CD4-positive, CD25-positive, alpha-beta regulatory T cell (primary cell): ENCODE measurements at places on chromosomes 6 and 20.

DNA sequence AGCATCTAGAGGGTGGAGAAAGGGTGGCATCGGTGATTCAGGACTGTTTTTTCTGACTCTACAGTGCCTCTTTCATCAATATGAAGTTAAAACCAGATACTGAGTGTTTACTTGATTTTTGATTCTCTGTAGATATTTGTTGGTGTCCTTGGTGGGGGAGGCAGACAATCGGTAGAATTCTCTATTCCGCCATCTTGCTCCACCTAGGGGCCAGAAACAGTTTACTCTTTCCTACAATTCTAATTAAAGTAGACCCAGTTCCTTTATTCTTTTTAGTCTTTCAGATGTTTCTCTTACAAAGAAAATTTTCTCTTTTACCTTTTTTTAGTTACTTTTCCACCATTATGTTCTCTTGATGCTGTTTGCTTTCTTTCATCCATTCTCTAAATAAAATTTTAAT, 162.1 kb upstream of the RAB32 start:
- DNase-seq = no peak

- DNase-seq = no peak
Measured at GRCh38 chr6:116730513-116730912, 35.0 kb downstream of the FAM162B start.

GRCh38 chr6:44004625-44005506, 122.4 kb downstream of the MRPL14 start:
- DNase-seq = peak; percentile 13

GRCh38 chr6:147691446-147691845, 183.0 kb downstream of the SAMD5 start:
- no peak for DNase-seq

DNA sequence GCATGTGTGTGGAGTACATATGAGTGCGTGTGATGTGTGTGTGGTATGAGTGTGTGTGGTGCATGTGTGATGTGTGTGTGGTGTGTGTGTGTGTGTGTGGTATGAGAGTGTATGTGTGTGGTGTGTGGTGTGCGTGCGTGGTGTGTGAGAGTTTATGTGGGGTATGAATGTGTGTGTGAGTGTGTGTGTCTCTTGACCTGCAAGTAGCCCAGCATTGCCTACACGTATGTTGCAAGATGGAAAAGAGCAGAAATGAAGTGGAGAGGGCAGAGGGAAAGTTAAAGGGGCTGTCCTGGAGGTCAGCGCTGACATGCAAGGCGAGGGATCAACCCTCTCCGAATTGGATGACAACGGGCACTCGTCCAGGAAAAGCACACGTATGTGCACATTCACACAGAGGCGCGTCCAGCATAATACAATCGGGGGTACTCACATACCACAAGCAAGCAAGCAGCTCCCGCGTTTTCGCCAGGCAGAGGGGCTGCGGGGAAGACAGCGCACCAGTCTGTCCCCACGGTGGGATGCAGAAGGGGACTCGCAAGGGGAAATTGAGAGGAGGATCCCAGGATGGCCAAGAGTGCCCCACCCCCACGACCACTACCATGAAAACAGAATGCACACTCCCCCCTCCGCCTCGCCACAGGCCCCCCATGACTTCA, 174.5 kb upstream of the AFDN start:
- DNase-seq = no peak

DNA sequence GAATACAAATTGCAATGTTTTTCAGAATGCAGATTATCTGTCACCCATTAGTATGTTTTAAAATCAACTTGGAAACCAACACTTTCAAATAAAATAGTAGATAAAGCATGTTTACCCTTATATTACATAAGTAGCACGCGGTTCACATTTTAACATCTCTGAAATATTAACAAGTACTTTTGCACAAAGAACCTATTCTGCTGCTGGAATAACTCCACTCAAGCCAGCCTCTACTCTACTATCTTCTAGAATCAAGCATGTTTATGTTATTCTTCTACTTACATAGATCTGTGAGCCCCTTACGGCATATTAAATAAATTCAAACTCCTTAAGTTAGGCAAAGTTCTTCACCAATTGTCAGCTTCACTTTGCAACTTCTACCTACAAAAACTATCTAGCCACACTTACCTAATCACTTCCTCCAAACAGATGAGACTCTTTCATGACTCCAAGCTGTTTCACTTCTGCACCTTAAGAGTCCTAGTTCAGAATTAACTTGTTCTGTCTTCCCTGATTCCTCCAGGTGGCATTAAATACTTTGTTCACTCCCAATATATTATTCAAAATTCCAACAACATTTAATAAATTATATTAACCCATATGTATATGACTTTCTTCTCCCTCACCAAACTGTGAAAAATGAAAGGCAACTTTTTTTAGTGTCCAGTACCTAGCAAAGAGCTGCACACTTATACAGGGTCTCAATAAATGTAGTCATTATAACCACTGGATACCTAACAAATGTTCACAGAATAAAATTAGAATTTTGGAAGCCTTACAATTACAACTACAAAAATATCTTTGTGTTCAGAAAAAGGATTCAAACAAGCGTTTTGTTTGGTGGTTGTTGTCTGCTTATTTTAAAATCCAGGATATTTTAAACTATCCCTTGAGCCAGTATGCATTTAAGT, 12.1 kb downstream of the CEP85L start:
- no peak for DNase-seq

DNA sequence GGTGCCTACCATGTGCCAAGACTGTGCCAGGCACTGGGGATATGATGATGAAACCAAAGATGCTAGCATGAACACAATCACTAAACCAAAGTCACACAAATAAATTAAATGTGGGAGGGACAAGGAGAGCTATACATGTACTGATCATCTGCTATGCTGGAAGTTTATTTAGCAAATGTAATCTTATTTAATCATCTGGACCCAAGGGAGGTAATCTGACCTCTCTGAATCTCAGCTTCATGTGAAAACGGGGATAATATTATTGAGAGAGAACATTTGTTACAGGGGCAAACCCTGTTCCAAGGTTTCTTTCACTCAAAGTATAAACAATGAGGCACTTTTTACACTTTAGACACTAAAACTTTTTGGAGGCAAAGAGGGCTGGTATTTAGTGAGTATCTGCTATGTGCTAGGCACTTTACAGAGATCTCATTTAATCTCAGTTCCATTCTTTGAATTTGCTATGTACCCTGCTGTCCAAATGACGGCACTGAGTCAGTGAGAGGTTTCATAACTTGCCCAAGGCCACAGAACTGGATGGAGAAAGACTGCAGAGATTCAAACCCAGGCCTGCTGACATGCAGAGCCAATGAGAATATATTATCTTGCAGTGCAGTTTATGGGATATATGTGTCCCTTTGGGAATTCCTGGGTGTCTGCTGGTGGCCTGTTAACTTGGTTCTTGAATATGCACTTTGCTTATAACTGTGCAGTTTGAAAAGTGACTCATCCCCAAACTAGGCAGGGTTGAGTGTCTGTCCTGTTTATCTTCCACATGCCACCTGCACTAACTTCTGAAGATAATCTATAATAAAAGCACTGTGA, 3.3 kb upstream of the ASXL1 start:
- DNase-seq = no peak

GRCh38 chr6:168352096-168352495, 32.5 kb upstream of the DACT2 start:
- no peak for DNase-seq

GRCh38 chr6:44463728-44464450, 76.4 kb downstream of the CDC5L start:
- DNase-seq = no peak

- no peak for DNase-seq
Measured at GRCh38 chr20:10949930-10950783, 276.4 kb upstream of the JAG1 start.

GRCh38 chr6:158086504-158087223, 81.4 kb downstream of the SERAC1 start:
- no peak for DNase-seq

- no peak for DNase-seq
Measured at GRCh38 chr20:47124181-47124717, 229.6 kb downstream of the EYA2 start.

DNA sequence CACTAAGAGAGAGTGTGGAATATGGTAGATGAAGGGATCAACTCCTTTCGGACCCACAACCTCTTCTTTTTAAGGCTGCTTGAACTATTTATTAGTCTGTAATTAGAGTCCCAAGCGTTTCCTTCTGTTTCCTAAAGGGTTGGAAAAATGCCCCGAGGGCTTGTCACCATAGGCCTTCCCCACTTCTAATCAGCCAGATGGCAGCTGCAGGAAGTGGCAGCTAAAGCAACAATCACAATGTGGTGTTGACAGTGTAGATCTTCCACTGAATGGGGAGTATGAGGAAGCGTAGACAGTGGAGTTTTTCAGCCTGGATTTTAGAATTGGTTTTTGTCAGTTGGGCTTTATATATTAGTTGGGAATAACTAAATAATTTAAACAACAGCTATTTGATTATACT, 40.6 kb downstream of the SLC35D3 start:
- no peak for DNase-seq

DNA sequence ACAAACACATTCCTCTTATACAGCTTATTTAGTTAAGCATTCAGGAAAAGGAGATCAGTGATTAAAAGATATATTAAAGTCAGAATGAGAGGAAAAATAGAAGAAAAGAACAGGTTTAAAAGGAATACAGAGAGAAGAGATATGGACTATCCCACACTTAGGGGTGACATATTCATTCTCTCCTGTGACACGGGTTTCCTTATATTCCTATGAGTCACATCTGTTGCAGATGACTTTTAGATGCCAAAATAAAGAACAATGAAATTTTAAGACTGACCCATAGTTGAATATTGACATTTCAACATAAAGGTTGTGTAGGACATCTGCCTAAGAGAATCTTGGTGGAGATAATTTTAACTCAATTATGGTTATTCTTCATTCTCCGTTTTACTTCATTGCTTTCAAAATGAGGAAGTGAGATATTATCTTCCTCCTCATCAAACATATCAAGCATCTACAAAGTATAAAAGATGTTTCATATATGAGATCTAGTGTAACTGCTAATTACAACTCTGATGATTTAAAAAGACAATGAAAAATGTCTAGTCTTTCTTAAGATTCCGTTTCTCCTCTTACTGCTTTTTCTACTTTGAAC, 1336.7 kb upstream of the CITED2 start:
- DNase-seq = no peak

GRCh38 chr20:49603209-49603627, 35.3 kb upstream of the PTGIS start:
- no peak for DNase-seq

GRCh38 chr6:72643214-72643613, 21.4 kb downstream of the KCNQ5 start:
- no peak for DNase-seq

DNA sequence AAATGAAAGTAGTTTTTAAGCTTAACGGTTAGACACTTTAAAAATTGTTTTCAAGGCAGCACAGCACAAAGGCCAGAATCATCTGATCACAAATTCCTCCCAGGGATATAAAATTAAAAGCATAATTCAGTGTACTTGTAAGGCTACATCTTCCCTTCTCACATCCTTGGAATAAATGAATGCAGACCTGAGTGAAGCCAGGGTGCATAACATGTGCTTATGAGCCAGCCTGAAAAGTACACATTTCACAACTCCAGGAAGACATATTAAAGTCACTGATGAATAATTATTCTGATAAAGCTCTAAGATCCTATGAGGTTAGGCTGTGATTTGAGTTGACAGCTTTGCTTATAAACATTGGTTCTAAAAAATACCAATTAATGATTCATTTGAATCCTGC, 163.6 kb downstream of the BTBD9 start:
- no peak for DNase-seq

GRCh38 chr20:63290677-63291472, 2.1 kb upstream of the COL20A1 start:
- peak; percentile 26 for DNase-seq

- DNase-seq = no peak
Measured at GRCh38 chr6:116101302-116101718, 657 bp downstream of the NT5DC1 start.

DNA sequence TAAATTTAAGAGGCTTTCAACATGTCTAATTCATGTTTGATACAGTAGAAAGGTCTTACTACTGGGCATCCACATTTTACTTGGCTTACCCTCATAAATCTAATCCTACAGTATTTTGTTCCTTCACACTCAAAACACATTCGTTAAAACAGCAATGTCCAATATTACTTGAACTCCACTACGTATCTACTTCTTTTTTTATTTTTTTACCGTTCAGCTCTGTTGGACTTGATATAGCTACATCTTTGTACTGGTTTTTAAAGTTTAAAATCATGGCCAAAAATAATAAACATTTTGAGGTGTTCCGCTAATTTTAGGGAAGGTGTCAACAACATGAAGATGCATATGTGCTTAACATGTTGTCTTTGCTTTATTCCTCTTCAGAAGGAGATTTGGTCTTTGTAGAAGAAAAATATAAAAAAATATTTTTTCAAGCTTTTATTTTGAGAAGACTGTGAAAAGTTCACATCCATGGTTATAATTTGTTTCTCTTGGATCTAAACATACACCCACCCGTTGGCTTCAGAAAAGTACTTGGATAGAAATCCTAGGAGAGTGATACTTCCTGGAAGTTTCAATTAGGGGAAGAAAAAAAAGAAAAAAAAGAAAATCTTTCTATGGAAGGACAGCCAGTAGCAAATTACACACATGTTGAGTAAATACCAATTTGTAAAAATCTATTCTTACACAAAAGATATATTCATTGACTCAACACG, 71.5 kb downstream of the EPB41L2 start:
- no peak for DNase-seq

GRCh38 chr20:11912013-11912658, 5.6 kb upstream of the BTBD3 start:
- DNase-seq = no peak

- DNase-seq = no peak
Measured at GRCh38 chr6:121438869-121439268, 3.4 kb downstream of the GJA1 start.

DNA sequence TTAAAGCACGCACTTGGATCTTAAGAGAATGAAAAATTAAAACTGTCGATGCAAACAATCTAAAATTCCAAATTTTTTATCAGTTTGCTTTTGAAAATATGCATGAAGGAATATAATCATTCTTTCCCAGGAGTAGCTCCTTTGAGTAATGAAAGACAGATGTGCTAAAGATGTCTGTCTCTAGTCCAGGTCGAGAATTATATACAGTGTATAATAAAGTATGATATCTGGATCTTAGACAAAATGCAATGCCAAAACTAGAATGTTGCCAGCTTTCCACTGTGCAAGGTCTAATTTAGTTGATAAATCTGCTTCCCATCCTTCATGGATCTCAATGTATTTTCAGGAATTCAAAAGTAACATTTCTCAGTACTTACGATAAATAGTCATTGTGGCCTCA, 65.1 kb upstream of the ADGRG6 start:
- DNase-seq = no peak

DNA sequence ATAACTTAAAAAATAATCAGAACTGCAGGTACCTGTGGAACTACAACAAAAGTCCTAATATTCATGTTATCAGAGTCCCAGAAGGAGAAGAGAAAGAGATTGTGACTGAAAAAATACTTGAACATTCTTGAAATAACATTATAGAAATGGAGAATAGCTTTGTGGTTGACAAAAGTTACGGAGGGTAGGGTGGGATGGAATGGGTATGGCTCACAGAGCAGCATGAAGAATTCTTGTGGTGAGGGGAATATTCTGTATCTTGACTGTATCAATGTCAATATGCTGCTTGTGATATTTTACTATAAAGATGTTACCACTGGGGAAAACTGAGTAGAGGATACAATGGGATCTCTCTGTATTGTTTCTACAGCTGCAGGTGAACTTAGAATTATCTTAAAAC, 122.5 kb downstream of the DST start:
- no peak for DNase-seq
